NK-92 treated with Interleukin-12 subunit alpha and Interleukin-12 subunit beta, amount 100 ng/mL, for 24 hours (cell line): ENCODE measurements at places on chromosomes 3 and 15.

DNA sequence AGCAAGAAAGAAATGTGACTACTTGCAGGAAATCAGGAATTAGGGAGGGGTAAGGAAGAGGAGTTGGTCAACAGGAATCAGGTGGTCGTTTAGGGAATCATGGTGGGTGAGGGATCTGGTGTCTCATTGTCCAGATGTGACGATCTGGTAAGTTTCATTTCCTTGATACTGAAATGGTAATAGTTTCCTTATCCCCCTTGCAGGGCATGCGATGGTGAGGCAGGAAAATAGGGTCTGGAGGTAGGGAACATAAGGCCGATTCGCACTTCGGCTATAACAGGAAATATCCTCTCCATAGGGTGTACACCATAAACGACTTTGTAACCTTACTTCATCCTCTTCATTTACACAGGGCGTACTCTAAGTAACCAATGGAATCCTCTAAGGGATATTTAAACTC lies 574 bp upstream of the LRRC34 start:
- DNase-seq: no peak

DNA sequence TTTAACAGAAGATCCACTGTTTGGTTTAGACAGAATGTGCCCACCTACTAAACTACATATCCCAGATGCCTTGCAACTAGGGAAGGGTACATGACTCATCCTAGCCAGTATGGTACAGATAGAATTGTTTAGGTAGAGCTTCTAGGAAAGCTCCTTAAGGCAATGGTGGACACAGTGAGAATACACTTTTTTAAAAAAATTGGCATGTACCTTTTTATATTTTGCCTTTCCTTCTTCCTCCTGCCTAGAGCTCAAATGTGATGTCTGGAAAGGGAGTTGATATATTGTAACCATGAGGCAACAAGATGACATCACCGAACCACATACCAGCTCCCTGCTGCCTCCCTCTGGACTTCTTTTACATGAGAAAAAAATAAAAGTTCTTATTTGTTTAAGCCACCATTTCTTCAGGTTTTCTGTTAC lies 14.4 kb upstream of the C3orf80 start:
- no peak for DNase-seq

GRCh38 chr3:187943677-187944389 lies 198.6 kb upstream of the BCL6 start:
- DNase-seq: no peak

DNA sequence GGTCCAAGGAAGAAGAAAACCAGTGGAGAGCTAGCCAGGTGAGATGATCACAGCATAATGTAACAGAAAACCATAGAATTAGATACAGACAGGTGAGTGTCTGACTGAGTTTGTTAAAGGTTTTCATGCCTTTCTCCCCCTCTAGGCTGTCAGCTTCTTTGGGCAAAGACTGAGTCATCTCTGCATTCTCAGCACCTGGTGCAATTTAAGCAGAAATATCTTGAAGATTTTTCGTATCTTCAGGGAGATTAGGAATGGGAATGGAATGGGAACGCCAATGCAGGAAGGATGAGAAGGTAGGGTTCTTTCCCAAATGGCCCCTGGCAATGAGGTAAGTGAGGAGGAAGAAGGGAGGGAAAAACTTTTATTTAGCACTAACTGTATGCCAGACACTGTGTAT lies 122.0 kb upstream of the SLC7A14 start:
- DNase-seq: no peak

DNA sequence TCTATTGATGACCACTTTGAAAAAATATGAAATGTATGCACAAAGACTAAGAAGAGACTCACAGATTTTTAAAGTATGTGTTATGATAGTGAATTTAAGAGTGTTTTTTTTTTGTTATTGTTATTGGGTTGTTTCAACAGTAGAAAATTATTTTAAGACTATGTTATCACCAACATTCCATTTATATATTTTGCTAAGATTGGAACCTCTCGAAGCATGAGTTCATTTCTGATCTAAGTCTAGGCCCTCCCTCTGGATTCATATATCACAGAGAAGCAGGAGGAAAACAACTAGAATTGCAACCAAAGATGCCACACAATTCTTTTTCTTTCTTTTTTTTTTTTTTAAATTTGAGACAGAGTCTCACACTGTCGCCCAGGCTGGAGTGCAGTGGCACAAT lies 46.8 kb downstream of the ITGB5 start:
- DNase-seq: no peak

DNA sequence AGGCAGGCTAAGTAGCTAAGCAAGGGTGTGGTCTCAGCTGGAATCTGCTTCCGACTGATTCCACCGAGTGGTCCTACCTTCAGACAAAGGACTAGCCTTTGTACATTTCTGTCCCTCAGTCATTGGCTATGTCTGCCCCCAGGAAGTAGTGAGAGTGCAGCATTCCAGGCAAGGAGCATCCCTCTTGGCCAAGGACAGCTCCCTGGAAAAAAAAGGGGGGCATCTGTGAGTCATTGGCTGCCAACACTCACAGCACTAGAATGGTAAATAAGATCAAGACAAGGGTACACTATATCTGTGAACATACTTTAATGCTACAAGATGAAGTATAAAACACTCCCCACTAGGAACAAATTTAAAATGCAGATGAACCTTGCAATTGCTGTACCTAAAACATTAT lies 66.8 kb downstream of the STAC start:
- no peak for DNase-seq

DNA sequence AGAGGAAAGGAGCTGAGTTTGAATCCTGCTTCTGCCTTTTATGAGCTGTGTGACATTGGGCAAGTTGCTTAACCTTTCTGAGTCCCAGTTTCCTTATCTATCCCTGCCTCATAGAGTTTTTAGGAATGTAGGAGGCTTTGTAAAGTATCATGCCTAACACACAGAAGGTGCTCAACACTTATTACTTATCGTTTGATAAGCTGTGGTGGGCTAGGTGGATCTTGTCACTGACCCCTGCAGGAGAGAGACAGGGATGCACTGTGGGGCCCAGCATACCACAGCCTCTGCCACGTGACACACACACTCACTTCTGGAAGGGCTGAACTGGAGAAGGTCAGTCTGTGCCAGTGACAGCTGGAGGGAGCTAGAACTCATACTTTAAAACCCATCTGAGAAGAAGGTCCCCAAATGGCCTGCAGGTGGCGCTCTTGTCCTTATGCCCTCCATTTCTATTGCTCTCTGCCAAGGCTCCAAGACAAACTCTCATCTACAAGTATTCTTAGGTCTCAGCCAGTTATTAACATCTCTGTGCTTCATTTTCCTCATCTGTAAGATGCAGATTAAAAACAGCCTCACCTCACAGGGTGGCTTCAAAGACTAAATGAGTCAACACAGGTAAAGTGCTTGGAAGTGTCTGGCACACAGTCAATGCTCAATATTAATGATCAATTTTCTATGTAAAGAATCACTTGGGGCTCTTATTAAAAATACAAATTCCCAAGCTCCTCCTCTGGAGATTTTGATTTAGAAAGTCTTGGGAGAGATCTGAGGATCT lies 57.5 kb upstream of the HACD2 start:
- DNase-seq: peak; percentile 53

GRCh38 chr15:90603893-90604292 lies 74.2 kb downstream of the CRTC3 start:
- no peak for DNase-seq

- DNase-seq: no peak
These were observed 27.8 kb downstream of the KLHL6 start for GRCh38 chr3:183527428-183528379.

DNA sequence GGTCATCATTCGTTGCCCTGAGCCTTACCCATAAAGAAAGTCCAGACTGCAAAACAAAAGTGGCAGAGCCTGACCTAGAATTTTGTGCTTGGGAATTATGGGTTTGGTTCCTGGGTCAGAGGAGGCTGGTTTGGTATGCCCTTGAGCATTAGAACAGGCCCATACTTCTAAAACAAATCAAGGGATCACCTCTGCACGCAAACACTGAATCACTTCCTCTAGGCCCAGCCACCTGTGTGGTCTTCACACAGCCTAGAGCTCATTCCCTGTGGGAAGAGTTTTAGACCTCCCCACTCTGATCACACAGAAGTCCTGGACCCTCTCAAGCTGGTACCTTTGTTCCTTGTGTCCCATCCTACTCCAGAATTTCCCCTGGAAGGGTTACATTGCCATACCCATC lies 59.4 kb downstream of the B3GNT5 start:
- no peak for DNase-seq

DNA sequence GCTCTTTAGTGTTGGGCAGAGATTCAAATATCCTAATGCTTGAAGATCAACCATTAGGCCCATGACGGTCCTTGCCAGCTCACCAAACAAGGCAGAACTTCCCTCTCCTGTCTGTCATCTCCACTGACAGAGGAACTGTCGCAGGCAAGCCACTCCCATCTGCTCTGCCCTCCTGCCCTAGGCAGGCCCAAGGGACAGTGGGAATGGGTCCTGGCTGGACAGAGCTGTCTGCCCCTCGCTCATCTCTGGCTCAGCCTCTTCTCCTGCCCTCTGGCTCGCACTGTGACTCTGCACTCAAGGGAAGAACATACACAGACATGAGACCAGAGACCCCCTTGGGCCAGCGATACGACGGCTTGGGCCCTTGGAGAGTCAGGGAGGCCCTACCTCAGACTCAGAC lies 7.6 kb upstream of the MUSTN1 start:
- no peak for DNase-seq

DNA sequence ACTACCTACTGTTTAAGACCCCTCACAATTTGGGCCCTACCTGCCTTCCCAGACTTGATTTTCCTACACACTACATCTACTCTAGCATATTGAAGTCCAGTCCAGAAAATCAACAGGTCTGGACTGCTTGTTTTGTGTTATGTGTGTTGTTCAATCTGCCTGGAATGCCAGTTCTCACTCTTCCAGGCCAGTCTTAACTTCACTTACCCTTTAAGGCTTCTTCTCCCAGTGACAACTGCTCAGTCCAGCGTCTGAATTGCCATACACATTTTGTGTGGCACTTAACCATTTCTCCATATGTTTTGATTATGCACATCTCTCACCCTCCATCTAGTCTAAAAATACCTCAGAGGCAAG lies 1.1 kb downstream of the TICRR start:
- no peak for DNase-seq

DNA sequence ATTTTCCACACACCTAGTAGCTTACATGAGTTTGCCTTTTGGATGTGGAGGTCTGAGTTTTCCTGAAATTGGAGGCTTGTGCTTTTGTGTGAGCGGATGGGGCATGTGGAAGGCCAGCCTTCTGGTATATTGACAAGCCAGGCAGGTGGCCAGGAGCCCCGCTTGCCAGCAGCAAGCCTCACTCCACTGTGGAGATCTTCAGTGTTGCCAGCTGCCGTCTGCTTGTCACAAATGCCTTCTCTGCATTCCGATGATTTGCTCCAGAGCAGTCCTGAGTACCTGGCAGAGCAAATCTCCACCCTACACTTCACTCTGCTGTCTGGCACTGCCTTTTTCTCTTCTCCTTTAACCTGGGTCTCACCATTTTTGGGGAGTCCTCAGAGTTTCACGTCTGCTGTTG lies 29.1 kb upstream of the CHST2 start:
- no peak for DNase-seq

DNA sequence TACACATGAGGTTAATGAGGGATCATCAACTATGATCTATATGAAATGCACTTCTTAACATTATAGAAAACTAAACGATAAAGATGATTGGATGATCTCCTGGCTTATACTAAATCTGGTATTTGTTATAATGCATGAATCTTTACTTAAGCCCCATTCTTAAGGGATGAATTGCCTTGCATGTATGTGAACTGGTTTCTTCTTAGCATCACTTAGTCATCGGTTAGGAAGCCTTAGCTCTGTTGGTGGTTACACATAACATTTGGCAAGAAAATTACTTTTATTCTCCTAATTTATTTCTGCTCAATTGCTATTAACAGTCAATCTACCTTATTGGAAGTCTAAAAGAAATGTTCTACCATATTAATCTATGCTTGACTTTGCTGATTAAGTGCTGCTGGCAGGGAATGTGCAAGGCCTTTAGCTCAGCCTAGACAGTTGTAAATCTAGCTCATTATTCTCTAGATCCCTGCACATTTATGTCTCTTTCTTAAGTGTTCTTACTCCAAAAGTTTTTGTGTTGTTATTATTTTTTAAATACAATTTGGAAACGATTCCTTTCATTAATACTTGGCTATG lies 356.0 kb downstream of the ZPLD1 start:
- DNase-seq: no peak

GRCh38 chr3:155462672-155463071 lies 169.2 kb upstream of the STRIT1 start:
- no peak for DNase-seq

DNA sequence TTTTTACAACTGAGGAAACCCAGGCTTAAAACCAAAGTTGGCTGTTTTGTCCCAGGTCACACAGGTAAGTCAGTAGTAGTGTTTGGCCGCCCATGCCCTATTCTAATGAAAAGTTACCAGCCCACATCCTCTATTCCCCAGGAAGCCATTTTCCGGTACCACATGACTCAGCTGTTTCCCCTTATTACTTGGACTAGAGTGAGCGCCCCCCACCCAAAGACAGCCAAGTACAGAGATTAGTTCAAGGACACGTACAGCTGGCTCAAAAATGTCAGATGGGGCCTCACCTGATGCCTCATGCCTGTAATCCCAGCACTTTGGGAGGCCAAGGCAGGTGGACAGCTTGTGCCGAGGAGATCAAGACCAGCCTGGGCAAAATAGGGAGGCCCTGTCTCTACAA lies 8.5 kb upstream of the KLHL6 start:
- DNase-seq: no peak

DNA sequence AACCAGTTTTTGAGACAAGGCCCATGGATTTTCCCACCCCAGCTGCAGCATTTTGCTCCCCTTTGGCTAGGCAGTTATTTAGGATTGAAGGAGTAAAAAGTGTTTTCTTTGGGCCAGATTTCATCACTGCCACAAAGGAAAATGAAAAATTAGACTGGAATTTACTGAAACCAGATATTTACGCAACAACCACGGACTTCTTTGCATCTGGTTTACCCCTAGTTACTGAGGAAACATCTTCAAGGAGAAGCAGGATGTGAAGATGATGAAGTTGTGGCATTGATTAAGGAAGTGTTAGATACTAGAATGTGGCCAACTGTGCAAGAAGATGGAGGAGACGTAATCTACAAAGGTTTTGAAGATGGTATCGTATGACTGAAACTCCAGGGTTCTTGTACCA lies 165.2 kb upstream of the MYRIP start:
- no peak for DNase-seq

GRCh38 chr3:138691351-138691750 lies 82.8 kb downstream of the FAIM start:
- no peak for DNase-seq

- DNase-seq: no peak
These were observed 14.2 kb upstream of the KCNMB3 start for GRCh38 chr3:179265092-179265491.

DNA sequence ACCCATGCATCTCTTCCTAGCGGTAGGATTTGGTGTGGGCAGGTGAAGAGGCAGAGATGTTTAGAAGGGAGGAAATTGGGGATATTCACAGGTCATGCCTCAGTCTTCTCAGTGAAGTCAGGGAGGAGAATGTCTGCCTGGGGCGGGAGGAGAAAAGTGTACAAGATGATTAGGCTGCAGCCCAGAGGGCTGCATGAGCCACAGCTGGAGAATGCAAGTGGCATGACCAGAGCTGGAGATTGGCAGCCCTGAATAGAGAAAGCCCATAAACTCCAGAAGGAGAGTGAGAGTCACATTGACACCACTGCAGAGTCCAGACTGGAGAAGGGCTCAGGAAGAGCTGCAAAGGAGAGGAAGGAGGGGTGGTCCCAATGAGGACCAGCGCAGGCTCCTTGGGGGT lies 22.6 kb downstream of the PDHB start:
- DNase-seq: no peak

- DNase-seq: no peak
These were observed 16.3 kb downstream of the SNX33 start for GRCh38 chr15:75663931-75664421.

- DNase-seq: no peak
These were observed 4.8 kb downstream of the TKT start for GRCh38 chr3:53250881-53251605.
